Calu3 (cell line): ENCODE measurements at places on chromosomes 3 and 15. TPM values are rescaled to one million over a fixed set of nuclear protein-coding genes. Genes with fewer than 3 reads are reported as not detected.

Gene RASSF1
- total RNA-seq: 14.7 and 16.8 TPM in 2 replicates

Gene CPN2
- total RNA-seq: not detected in 2 replicates

Gene CYP8B1
- total RNA-seq: not detected in 2 replicates

Gene RASL12
- total RNA-seq: 0.12 and 0.39 TPM in 2 replicates

- DNase-seq: no peak
Observed at GRCh38 chr3:46370839-46371518, at the start of gene CCR5. TSS of gene CCR5 (plus strand) at chr3:46370946. CDS start at chr3:46372903, 1,957 bp downstream.

- peak; percentile 30 for DNase-seq
Observed at GRCh38 chr3:426072-426471, 229.5 kb downstream of the CHL1 start.

- DNase-seq: no peak
Observed at GRCh38 chr15:80940851-80941250, 48.8 kb downstream of the MESD start.

Gene GOLGA6D
- total RNA-seq: 0.27 TPM in 1 of 2 replicates, not detected in the other

- peak; percentile 32 for DNase-seq
Observed at GRCh38 chr3:70849911-70850699, 537.7 kb upstream of the MDFIC2 start.

DNA sequence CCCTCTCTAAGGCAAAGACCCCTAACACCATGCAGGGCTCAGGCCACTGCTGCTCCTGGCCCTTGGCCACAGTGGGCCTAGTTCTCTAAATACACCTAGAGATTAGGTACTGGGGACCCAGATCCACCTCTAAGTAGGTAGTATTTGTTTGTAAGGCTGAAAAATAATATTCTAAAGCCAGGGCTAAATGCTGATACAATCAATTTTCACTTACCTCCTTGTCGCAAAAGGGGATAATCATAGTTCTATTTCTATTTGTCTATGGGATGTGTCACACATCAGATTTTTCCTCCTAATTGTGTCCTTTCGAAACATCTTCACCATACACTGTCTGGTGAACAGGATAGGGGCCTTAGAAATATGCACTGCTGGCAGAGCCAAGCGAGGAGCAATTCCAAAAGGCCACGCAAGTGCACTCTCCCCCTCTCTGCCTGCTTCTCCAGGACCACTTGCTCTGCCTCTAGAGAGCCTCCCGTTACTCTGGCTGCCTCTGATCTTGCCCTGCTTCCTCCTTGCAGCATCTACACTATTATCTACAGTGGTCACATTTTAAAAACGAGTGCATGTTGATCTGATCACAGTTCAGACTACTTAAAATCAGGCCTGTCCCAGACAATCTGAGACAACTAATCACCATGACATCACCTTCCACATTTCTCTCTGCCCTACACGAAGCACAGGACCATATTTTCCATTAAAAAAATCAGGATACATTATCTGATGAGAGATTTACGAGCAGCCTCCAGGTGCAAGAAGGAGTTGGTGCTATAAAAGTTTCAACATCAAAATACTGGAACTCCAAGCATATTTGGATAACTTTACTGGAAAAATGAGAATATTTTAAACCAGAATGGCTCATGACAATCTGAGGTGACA, 115.4 kb downstream of the MYLK start:
- DNase-seq: no peak

Gene VIPR1
- total RNA-seq: 16.6 and 19.2 TPM in 2 replicates

DNA sequence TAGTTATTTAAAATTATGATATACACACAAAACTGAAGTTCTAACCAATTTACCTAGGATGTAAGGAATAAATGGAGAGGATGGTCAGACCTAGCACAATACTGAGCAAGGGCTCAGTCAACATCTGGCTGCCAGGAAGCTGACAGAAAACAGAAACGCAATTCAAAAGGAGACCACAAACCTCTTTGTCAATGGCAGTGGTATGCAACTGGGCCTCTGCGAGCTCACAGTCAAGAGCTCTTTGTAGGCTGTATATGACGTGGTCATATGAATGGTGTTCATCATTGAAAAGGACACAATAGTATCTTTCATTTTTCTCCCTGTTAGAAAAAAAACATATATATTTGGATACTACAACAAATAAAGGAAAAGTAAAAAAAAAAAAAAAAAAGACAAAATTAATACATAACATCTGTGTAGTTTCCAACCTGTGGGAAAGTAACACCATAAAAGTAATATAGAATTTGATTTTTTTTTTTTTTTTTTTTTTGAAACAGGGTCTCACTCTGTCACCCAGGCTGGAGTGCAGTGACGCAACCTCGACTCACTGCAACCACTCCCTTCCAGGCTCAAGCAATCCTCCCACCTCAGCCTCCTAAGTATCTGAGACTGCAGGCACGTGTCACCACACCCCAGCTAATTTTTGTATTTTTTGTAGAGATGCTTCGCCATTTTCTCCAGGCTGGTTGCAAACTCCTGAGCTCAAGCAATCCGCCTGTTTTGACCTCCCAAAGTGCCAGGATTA, 37.9 kb downstream of the UBR1 start:
- no peak for DNase-seq

Gene KNSTRN
- total RNA-seq: 29.5 and 44.5 TPM in 2 replicates

GRCh38 chr15:40853241-40853890, 9.5 kb downstream of the SPINT1 start:
- DNase-seq: no peak

Gene SLC15A2
- total RNA-seq: 4.6 and 10.7 TPM in 2 replicates

DNA sequence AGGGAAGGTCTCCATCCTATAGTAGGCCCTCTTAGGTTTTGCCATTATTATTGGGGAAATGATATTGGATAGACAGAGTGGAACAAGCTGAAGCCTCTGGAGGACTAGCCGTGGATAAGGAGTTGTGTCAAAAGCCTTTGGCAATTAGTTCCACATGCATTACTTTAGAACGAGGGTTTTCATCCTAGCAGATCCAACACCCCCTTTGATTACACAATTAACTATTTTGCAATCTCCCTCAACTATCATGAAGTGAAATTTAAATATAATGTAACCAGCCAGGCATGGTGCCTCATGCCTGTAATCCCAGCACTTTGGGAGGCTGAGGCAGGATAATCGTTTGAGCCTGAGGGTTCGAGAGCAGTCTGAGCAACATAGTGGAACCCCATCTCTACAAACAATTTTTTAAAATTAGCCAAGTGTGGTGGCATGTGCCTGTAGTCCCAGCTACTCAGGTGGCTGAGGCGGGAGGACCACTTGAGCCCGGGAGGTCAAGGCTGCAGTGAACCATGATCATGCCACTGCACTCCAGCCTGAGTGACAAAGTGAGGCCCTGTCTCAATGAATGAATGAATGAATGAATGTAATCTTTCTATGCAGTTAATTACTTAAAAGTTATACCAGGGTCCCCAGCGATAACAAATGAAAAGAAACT, 56.8 kb downstream of the PXYLP1 start:
- DNase-seq: no peak

GRCh38 chr3:69005791-69006482, 7.5 kb downstream of the EOGT start:
- no peak for DNase-seq

- DNase-seq: no peak
Observed at GRCh38 chr3:7683426-7683825, 818.2 kb upstream of the LMCD1 start.

DNA sequence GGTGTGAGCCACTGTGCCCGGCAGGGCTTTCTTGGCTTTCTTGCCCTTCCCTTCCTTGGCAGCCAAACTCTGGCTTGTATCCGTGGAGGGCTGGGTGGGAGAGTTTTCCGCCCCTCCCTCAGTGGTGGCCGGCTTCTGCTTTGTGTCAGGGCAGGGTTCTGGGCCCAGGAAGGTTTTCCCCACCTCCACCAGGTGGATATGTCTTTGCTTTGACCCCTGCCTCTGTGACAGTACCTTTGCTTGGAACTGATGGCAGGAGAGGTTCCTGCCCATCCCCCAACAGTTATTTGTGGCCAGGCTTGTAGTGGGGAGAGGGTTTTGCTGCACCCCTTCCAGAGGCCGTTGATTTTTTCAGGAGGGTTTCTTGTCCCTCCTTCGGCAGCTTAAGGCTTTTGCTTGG, 24.3 kb downstream of the CSPG5 start:
- DNase-seq: no peak

DNA sequence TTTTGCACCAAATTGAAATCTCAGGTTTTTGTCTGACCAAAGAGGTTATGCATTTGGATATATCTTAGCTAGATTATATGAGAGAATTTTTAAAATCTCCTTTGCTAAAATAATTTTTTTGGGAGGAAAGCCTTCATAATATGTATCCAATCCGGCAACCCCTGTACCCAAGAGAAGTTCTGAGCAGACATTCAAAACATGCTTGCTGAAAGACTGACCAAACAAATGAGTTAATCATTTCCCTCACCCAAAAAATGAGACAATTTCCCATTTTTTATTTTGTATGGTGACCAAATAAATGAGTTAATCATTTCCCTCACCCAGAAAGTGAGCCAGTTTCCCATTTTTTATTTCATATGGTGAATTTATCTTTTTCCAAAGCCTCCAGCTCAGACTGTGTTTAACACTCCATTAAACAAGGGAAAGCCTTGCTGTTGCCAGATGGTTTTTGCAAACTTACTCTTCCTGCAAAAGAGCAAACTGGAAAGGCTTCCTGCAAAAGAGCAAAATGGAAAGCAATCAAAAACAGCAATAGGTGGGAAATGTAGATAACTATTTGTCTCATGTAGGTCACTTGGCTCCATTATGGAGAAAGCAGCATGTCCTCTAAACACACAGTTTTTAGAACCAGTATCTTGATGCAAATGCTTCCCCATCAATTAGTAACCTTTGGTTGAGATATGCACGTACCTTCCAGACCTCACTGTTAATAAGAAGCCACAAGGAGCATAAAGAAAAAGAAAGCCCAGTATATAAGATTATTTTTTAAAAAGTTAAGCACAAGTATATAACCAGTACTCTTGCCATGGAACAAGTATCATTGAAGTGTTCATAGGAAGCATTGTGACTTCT, 78.4 kb upstream of the OSTN start:
- DNase-seq: no peak

- no peak for DNase-seq
Observed at GRCh38 chr15:71138473-71138872, 23.2 kb downstream of the THSD4 start.

GRCh38 chr15:66030650-66031049, 161.4 kb downstream of the RAB11A start:
- no peak for DNase-seq

- peak; percentile 8 for DNase-seq
Observed at GRCh38 chr3:57017459-57017845, 43.0 kb upstream of the SPATA12 start.

DNA sequence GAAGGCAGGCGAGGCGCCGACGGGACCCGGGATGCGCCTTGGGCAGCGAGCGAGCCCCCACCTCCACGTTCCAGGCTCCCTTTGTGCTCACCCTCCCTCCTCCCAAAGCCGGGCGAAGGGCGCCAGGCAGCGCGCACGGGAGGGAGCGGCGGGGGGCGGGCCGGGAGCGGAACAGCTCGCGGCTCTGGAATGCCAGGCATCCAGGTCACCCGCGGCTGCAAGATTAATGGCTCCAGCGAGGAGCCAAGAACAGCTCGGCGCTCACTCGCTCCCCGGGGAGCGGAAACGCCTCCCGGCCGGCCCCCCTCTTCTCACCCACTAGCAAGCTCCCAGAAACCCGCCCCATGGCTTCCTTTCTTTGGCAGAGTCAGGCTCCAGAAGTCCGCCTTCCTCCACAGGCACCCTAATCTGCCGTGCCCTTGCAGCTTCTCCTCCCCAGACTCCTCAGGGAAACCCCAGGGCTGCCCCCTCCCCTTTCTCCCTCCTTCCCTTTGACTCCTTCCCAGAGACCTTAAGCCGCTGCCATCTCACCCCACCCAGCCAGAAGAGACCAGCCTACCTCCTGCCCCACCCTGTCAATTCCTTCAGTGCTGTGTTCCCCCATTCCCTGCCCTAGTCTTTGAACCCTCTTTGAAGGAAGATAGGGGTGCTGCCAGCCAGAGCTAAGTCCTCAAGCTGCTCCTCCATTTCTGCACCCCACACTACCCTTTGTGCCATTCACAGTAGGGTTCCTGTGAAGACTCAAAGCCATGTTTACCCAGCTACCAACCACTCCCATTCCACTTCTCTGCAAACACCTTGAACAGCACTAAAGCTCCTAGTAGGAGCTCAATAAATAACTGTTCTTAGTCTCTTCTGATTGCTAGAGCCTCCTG, 9.9 kb downstream of the AMOTL2 start:
- DNase-seq: peak; percentile 99

Gene CCDC71
- 19.2 and 20.2 TPM in 2 replicates for total RNA-seq

DNA sequence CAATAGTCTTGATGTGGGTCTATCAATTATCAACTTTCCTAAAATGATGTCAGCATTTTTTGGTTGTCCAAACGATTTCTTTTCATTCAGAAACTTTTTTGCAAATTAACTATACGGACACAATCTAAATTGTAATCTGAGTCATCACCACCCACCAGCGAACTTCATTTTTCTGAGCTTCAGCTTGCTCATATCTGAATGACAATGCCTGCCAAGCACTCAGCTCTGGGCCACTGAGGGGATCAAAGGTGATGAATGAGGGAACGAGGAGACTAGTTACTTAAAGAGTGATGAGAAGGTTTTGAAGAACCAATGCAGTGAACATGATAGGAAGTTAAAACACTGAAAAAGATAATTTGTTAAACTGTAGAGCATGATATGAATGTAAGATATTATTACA, 14.9 kb upstream of the TBC1D23 start:
- DNase-seq: no peak

DNA sequence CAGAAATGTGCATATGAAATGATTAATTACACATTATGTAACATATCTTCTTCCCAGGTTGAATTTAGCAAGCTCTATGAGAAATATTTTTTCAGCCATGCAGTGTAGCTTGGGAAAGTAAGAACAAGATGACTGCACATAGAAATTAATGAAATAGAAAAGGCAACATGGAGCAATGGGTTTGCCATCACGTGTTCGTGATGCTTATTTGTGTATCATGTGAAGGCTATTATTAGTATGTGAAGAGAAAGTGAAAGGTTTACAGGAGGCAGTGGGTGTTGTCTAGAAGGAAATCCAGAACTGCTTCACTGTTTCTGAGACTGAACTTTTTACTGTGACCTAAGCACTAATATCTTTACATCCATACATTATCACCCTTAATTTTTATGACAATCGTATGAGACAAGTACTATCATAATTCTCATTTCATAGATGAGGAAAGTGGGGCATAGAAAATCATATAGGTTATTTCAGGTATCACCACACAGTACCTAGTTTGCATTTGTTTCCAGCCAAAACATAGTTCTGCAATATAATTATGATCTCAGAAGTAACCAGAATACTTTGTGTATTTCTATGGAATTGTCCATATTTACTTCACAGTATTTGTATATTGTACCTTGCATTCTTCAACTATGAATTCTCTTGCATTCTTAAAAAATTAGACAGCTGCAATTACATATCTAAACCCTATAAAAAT, 14.9 kb downstream of the SERPINI1 start:
- no peak for DNase-seq
